ENCODE measurements at places on chromosomes 7 and 10.

DNA sequence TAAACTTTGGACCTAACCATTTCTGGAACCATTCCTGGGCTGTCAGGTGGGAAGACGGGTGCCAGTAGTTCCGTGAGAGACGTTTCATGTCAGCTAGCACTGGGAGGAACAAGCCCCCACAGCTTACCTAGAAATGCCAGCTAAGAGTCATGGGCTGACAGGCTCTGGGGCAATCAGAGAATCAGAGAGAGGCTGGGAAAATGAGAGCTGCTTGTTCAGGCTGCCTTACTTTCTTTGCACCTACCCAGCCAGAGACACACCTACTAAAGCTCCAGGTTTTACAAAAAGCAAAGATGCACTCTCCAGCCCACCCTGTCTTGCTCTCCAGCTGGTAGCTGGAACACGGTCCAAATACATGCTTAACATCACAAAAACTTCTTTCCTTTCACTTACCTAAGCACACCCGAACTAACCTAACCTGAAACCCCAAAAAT lies 688 bp downstream of the PTN start:
- DNase-seq, result no peak

DNA sequence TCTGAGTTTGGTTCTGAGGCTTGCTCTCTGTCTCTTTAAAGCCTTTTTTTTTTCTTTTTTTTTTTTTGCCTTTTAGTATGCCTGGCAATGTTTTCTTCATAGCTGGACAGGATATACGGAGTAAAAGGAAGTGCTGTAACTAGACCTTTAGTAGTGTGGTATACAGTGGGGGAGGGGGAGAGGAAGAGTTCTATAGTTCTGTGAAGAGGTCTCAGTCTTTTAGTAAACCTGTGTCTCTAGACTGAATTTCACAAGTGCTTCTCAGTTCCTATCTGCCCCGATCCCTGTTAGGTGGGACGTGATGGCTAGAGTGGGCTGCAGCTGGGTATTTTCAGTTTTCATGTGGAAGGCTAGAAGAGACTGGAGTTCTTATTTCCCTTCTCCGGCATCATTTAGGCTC lies 3.1 kb upstream of the ABCC2 start:
- DNase-seq, result peak; percentile 80

DNA sequence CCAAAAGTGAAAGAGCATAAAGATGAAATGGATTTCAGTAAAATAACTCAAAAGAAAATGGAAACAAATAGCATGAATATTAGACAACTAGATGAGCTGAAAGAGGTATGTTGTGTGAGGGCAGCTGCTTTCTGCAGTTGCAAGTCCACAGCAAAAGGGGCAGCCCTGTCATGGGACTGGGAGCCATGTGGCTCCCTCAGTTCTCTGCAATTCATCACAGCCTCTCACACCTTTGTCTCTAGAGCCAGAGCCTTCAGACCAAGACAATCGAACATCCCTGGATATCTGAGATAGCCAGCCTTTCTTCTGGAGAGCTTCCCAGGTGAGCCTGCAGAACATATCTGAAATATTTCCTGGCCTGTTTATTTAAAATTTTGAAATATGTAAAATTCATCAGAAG lies 538.7 kb downstream of the REEP3 start:
- DNase-seq, result no peak

DNA sequence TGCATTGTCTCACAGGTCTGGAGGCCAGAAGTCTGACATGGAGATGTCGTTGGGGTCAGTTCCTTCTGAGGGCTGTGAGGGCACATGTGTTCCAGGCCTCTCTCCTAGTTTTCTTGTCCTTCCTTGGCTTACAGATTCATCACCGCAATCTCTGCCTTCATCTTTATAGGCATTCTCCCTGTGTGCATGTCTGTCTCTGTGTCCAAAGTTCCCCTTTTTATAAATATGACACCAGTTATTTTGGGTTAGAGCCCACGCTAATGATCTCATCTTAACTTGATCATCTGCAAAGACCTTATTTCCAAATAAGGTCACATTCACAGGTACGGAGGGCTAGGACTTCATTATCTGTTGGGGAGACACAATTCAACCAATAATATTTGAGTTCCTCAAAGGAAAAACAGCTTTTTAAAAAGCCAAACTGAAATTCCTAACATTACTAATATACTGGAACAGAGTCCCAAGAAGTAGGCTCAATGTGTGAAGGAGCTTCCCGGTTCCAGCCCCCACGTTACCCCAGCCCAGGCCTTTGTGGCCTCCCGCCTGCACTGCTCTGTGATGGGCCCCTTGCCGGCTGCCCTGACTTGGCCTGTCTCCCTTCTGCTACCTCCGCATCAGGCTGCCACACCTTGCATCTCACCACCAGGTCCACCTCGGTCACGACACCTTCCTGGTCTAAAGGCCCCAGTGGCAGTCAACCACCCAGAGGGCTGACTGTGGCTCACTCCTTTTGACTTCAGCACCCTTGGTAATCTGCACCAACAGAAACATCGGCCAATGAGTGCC lies 142.7 kb downstream of the KCNMA1 start:
- DNase-seq, result no peak

GRCh38 chr7:56046721-56047445 lies 4.4 kb downstream of the PSPH start:
- DNase-seq, result peak; percentile 73

DNA sequence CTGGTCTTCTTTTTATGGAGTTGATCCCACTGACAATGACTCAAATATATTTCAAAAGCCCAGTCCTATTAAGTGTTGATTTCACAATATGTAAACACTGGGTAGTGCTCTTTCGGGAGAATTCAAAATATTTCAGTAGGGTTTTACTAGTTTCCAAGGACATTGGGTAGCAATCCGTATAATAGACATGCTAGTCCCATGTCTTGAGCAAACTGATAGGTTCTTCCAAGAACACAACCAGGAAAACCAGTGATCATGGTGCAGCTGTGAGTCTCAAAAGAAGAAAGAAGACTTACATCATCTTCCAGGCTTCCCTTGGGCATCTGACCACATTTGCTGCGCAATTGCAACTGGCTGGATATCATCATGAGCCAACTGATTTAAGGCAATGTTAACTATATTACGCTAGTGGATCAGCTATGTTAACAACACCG lies 59.3 kb upstream of the APBB1IP start:
- DNase-seq, result peak; percentile 83

- peak; percentile 87 for DNase-seq
Observed at GRCh38 chr7:77565917-77566316, 28.8 kb downstream of the PTPN12 start.

DNA sequence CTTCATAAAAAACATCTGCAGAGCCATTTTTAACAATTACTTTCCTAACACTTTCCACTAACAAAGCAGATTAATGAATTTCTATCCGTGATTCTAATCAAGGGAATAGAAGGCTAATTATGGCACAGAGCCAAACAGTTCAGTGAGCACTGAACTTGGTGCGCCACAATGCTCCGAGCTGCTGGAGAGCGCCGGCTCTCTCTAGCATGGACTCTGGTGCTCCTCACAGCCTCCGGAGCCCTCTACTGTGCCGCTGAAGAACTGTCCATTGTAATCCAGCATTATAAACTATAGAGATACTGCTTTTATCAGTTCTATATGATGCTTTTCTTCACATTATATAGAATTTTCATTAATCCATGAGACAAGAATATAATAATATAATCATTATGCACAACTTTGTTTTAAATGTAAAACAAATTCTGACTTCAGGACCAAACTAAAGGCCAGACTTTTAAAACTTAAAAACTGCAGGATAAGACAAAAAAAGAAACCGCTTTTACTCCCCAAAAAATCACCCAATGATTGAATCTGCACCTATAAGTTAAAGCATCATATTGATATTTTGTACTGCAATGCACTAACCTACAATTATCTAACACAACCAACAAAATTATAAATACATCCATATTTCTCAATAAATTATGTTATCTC lies 123.6 kb downstream of the RNF32 start:
- peak; percentile 81 for DNase-seq

- no peak for DNase-seq
Observed at GRCh38 chr7:24531255-24531654, 42.0 kb upstream of the PALS2 start.

GRCh38 chr10:103554488-103555324 lies 61.2 kb downstream of the NEURL1 start:
- DNase-seq, result peak; percentile 39

DNA sequence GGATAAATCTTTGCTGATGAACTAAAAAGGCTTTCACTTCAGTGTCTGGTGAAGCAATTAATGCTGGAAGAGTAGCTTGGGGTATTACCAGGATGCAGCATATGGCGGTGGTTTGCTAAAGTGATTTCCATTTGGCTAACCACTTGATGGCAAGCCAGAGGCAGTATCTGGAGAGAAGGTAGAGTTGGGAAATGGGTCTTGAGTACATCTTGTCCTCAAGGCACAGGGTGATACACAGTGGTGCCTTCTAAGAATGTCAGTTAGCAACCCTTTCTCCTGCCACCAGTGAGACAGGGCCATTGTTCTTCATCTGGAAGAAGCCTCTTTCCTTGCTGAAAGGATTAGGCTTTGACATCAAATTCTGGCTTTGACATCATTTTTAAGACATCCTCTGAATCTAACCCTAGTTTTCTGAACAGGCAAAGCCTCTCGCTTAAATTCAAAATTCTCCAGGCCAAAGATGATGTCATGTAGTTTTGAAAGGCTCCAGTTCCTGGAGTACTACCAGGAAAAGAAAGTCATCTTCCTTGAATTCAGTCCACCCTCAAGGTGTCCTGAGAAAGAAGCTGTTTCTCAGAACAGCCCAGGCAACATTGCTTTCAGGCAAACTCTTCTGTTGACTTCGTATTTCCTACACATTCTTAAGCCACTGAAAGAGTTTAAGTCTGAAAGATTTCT lies 162.4 kb downstream of the ARID5B start:
- DNase-seq, result peak; percentile 93

DNA sequence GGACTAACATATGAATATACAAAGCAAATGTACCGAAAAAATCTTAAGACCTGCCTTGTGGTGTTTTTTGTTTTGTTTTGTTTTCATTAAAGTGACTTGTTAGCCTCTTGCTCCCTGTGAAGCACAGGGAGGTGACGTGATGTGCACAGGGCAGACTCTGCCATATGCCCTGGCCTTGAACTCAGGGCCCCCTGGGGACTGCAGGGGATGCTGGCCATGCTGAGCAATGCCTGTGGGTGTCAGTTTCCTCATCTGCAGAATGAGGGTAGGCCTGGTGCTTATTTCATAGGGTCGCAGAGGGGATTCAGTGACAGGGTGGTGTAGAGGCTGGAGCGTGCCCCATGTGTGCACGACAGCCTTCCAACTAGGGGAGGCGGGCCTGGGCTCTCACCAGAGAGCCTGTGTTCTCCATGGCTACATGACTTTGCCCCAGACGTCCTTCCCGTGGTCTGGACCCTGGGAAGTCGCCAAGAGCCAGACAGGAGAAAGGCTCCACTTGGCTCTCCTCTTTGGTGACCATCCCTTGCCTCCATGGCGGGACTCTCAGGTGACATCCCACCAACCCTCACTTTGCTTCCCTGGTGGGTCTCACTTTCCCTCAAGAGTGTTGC lies 14.5 kb downstream of the EGFR start:
- no peak for DNase-seq

Measured in fibroblast of mammary gland (primary cell).